ENCODE measurements at places on chromosomes 11 and 22.
A peak's percentile ranks its signal among the peaks of the same experiment; 100 is the strongest.

GRCh38 chr22:48099251-48099650 is 1336.8 kb downstream of the TBC1D22A start:
- no peak for DNase-seq

DNA sequence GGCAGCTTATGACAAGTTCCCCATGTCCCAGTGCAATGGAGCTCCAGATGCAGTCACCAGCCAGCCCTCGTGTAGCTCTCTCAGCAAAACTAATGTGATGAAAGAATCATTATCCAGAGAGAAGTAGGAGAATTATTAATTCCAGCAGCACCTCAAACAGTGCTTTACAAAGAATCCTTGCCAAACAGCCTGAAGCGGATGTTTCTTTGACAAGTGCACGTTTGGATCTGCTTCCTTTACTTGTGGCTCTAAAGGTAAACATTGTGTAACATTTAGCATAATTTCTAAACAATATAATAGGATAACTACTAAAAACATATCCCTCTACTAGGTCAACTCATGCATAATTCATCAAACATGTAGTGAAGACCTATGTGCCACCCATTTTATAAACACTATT is 197.0 kb downstream of the FAM181B start:
- no peak for DNase-seq

DNA sequence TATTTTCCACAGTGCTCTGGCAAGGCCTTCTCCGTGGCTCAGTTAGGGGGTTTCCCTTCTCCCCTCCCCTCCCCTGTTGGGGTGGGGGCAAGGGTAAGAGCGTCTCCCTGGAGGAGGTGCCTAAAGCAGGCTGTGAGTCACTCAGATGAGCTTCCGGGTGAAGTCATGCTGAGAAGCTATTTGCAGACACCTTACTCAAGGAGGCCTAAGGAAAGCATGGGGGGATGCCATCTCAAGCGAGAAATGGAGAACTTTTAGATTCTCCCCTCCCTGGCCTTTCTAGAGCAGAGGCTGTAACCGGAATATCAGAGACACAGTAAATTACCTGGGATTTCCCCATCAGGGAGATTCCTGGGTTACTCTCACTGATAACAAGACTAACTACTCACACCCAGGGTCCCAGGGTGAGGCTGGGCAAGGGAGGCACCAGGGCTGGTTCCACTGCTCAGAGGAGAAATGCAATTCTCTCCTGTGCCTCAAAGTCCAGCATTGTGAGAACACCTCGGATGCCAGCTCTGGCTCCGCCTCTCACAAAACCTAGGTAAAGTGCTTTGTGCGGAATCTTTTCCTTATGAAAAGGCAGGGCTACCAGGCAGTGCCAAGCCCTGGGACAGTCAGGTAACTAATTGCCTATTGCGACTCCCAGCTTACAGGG is 123.6 kb downstream of the ABTB2 start:
- DNase-seq, result peak; percentile 78

- DNase-seq, result peak; percentile 22
Observed at GRCh38 chr22:29328566-29329500, 13.3 kb upstream of the RASL10A start.

GRCh38 chr22:48361099-48361639 is 1466.5 kb downstream of the BRD1 start:
- DNase-seq, result no peak

- DNase-seq, result no peak
Observed at GRCh38 chr11:36605221-36606216, 7.5 kb upstream of the RAG2 start.

- no peak for DNase-seq
Observed at GRCh38 chr22:46082633-46083032, 67.7 kb upstream of the PPARA start.

GRCh38 chr11:36751335-36751781 is 153.3 kb upstream of the RAG2 start:
- DNase-seq, result no peak

DNA sequence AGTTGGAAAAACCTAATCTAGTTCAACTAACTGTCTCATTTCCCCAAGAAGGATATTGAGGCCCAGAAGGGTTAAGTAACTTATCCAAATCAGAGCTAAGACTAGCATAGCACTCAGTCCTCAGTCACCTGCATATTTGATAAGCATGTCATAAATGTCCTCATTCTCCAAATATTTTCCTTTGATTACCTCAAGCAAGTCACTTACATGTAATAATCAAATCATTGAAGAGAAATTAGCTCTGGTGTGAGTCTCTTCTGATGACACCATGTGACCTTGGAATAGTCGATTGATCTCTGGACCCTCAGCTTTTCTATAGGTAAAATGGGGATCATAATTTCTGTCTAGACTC is 48.8 kb upstream of the PICALM start:
- no peak for DNase-seq

DNA sequence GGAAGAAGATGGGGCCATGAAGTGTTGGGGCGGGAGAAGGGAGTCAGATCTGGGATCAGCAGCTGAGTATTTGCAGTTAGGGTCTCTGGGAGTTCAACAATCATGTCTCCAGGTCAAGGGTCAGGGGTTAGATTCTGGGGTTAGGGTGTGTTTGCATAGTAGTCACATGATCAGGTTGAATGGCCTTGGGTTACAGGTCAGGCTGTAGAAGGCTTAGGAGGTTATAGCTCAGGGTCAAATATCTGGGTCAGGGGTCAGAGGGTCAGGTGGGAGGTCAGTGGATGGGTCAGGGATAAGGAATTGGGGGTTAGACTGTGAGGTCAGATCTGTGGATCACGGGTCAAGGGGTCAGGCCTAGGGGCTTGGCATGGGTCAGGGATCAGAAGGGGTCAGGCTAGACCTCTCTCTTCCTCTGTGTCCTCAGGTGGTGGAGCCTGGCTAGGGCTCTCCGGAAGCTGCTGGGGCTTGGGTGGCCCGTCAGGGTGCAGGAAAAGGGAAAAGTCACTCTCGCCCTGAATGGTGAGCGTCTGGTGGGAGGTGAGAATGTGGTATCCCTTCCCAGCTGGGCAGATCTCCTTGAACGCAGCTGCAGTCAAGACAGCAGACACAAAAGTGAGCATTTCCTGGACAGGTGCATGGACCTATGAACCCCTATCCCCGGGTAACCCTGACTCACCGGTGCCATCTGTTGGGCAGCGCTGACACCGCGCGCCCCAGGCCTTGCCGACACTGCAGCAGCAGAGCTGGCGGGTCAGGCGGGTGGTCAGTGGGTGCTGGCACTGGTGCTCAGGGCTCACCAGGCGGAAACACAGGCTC is 6.4 kb downstream of the LTBP3 start:
- peak; percentile 22 for DNase-seq

- peak; percentile 18 for DNase-seq
Observed at GRCh38 chr22:19723983-19724827, 866 bp downstream of the GP1BB start.

GRCh38 chr11:86803136-86804045 is 3.0 kb downstream of the PRSS23 start:
- DNase-seq, result no peak

DNA sequence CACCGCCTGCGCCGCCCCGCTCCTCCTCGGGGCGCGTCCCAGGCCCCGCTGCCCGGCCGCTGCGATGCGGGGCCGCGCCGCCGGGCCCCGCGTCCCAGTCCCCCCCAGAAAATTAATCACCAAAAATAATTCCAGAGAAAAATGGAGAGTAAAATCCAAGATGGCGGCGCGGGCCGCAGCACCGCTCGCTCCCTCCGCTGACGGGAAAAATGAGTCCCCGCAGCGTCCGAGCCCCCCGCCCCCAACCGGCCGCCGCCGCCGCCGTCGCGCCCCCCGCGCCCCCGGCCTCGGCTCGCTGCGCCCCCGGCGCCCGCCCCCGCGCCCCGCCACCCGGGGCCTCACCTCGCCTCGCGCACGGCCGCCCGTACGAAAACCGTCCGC is at the start of gene KMT5B:
Gene KMT5B, minus strand, starts transcription at position 162 of the 381 bp plus-strand sequence. CDS start 23,220 bp downstream, outside the sequence.
- peak; percentile 54 for DNase-seq

GRCh38 chr11:126380909-126381308 is 25.4 kb downstream of the ST3GAL4 start:
- DNase-seq, result no peak

- DNase-seq, result no peak
Observed at GRCh38 chr22:46202897-46203600, 47.0 kb downstream of the CDPF1 start.

- no peak for DNase-seq
Observed at GRCh38 chr11:19536131-19536530, 176.5 kb upstream of the NAV2 start.

GRCh38 chr11:103940551-103940950 is 95.9 kb upstream of the DDI1 start:
- DNase-seq, result peak; percentile 65

Measured in IMR-90 (cell line).